ENCODE measurements at places on chromosomes 6 and 20.
A peak's percentile ranks its signal among the peaks of the same experiment; 100 is the strongest.

DNA sequence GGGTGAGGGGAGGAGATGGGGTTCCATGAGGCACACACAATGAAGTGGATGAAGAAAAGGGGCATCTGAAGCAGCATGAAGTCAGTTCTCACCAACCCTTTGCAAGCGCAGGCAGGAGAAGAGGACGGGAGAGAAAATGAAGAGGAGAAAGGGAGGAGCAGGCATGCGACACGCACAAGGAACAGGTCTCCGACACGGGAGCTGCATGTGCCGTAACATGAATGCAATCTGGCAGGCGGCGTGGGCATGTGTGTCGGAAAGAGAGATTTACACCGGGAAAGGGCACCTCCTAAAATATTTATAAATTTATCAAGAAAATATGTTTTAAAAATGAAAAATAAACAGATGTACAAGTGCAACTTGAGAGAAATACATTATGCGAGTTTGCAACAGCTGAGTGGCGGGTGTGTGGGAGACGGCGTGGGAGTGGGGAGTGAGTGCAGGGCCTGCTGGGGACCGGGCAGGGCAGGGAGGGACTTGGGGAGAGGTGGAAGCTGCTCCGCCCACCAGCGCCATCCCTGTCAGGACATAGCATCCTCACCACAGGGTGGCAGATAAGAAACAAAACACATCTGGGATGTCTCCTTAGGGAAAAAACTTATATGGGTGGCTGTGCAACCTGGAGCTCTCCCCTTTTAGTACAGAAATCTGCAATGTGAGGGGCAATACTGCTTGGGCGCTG lies 40.6 kb downstream of the GJA10 start:
- no peak for DNase-seq

DNA sequence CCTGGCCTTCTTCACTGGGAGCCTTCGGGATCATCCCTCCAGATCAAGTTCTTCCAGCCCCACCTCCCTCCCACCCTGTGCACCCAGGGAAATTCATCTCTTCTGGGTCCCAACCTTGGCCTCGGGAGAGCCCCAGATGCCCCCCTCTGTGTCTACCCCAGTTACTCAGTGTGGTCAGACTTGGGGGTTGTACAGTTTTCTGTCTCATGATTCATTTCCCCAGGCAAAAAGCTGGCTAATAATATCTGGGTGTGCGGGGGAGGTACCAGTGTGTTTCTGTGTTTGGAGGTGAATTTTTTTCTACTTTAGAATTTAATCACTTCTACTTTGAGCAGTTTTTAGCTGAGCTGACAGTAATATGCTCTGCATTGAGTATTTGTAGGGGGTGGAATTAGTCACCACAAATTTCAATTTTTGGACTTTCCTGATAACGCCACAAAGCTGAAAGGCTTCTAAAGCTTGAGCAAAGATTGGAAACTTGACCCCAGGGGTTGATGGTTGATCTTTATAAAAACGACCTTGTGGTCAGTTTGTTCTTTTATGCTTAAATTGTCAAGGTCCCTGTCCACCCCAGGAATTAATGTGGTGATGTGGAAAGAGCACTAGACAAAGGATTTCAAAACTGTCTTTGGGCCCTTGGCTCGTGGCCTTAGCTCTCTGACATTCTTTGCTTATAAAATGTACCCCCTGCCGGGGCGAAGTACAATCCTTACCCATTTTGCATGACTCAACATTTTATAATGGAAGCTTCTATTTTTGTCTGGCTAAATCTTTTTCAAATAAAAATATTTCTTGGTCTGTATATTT lies 284.7 kb upstream of the TAB2 start:
- peak; percentile 28 for DNase-seq

GRCh38 chr6:26235302-26235670 lies 129.7 kb upstream of the BTN3A2 start:
- no peak for DNase-seq

DNA sequence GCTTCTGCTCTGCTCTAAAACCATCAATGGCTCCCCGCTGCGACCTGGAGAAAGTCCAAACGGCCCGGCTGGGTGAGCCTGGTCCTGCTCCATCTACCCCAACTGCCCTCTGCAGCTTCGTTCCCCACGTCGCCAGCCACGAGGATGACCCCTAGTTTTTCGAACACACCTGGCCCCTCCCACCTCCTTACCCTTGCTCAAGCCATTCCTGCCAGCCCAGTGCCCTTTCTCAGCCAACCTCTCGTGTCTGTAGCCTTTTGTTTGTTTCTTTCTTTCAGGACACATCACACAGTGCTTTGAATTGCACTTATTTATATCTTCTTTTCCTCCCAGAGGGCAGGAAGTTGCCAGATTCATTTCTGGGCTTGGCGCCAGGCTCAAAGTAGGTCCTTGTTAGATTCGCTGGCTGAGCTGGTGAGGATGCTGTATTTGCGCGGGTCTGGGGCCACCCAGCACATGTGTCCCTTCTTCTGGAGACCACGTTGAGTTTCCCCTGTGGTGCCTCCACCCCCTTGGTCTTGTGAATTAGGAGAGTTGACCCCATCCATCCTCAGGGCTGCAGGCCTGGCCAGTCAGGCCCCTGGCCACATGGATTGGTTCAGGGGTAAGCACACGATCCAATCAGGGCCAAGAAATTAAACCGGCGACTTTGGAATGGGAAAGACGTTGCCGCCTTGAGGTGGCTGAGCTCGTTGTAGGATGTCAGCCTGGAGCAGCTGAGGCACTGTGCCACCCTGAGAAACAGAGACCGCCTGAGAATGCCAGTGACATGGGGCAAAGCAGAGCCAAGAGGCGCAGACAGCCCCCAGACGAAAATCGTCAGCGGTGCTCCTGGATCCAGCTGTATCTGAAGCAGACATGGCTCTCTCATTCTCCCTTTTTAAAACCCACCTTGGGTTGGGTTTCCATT lies 156.0 kb downstream of the CEBPB start:
- DNase-seq, result no peak

DNA sequence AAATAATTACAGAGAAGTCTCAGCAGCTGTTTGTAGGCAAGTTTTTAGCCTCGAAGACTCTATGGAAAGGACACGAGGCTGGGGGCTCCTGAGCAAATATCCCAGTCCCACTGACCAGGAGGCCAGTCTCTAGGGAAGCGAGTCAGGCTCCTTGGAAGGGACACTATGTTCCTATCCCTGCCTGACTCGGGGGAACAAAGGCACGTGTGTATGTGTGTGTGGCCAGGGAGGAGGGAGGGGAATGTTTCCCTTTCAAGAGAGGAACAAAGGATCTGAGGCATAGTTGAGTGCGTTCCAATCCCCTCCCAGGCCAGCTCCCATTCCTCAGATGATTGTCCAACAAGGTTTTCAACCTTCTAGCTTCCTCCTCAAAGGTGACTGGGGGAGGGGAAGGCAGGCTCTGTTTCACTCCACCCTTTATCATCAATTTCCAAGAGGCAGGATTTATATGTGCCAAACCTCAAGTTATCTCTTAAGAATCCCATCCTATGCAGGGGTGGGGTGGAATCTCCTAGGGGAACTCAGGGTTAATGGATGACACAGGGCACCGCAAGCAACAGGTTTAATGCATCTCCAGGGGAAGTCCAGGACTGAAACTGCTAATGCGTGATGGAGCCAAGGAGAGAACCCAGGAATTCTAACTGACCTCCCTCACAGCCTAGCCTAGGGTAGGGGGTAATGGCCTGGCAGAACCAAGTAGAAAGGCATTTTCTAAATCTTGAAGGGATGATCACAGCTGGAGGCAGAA lies 9.9 kb downstream of the BCL2L1 start:
- no peak for DNase-seq

DNA sequence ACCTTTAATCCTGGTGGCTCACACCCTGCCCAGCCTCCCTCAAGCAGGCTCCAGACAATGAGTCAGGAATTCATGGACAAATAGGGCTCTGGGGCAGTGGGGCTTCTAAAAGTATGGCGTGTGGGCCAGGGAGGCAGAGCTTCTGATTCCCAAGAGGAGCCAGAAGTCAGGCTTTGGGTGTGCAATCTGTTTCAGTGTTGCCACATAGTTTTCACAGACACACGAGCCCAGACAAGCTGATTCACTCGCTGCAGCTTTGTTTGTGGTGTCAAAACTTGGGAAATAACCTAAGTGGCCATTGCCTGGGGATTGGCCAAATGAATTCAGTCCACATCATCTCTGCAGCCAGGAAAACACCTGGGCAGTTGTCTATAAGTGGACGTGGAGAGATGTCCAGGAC lies 9.2 kb downstream of the PEDS1 start:
- DNase-seq, result no peak

- no peak for DNase-seq
Measured at GRCh38 chr6:105458551-105458950, 55.7 kb upstream of the PREP start.

DNA sequence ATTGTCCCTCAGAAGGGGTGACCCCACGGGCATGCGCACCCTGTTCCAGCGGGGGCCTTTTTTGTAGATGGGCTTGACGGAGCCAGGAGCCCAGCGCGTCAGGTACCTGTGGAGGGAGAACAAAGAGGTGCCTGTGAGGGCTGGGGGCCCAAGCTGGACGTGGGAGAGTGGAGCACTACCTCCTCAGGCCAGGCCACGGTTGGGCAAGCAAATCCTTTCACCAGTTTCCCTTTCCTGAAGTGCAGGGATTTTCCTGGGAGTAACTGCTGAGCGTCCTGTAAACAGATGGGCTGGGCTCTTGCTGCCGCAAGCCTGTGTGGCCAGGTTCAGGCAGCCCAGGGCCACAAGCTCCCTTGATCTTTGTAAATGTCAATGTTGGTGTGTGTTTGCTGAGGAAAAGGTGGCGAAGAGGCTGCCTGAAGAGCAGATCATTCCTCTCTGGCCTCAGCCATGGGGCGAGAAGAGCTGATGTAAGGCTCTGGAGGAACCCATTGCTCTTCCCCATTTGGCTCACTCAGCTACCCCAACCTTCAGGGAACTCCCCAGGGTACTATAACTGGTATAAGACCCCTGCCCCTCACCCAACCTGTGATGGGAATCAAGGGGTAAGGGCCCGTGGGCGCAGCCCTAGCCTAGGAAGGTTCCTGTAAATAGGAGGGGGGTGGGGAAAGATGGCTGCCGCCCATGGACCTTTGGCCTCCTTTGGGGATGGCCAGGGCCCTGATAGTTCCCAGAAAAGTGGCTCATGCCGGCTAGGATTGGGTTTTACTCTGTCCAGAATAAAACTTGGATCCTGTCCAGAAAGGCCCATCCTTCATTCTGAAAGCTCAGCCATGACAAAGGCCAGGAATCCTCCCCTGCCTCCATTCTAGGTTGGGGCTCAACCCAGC lies 15.5 kb downstream of the MRPS18A start:
- no peak for DNase-seq

DNA sequence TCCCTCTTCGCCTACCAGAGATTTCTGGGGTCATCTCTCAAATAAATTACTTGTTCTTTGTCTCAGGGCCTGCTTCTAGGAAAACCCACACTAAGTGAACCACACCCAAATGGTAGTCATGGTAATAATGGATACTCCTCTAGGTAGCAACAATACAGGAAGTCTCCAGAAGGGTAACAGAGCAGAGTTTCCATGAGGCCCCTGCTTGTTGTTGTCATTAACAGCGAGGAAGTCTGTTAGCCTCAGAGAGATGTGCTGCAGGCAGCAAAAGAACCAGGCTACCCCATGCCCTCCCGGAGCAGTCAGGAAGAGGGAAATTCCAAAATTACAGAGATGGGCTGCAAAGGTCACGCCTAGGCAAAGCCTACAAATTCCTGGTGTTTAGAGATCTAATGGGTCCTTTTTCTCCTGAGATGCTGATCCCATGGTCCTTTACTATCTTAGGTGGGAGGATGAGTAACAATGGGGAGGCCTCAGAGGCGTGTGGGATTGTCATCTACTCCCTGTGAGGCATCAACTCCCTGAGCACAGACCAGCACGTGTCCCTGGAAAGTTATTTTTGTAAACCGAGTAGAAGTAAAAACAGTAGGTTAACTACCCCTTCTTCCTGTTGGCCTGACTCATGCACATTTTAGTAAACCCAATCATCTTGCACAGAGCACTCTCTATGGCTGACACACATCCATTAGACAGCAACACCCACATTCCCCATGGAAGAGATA lies 10.1 kb downstream of the ISM1 start:
- DNase-seq, result peak; percentile 2

GRCh38 chr6:150632785-150633485 lies 33.2 kb downstream of the PLEKHG1 start:
- DNase-seq, result no peak

DNA sequence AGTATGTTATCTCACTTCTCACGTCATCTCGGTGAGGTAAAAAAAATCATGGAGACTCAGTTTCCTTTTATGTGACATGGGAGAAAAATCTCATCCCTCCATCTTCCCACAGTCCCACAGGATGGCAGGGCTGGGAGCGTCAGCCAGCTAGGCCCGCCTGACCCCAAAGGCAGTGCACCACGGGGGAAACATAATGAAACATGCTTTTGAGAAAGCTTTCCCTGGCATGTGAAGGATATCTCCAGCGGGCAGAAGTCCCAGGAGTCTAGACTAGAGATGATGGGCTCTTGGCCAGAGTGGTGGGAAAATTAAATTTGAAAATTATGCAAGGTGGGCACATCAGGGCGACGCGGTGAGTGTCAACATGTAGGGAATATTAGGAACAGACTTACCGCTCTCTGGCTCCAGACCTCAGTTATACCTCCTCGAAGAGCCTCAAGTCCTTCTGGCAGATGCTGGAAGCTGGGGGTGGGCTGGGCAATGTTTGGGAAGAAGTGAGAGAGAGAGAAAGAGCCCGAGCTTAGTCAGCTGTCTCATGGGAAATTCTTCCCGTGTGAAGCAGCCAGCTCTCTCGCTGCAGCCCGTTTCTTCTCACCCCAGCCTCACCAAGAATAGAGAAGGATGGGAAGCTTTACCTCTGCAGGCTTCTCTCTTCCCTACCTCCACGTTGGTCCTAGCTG lies 52.3 kb downstream of the MOCS1 start:
- DNase-seq, result no peak

GRCh38 chr6:169189182-169189581 lies 64.5 kb downstream of the THBS2 start:
- no peak for DNase-seq

DNA sequence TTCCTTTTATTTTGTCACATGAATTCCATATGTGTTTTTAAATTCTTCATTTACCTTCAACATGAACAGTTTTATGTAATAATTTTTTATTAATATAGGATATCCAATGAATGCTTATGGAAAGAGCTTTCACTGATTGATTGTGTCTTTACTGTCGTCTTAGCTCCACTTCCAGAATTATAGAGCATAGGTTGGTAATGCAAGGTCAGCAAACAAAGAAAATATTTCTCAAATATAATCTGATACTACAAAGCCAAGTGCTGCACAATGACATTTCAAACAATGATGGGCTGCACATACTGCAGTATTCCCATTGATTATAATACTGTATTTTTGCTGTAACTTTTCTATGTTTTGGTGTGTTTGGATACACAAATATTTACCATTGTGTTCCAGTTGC lies 275.7 kb upstream of the RSPO3 start:
- DNase-seq, result no peak

- DNase-seq, result no peak
Measured at GRCh38 chr6:40348591-40348990, 238.6 kb downstream of the LRFN2 start.

DNA sequence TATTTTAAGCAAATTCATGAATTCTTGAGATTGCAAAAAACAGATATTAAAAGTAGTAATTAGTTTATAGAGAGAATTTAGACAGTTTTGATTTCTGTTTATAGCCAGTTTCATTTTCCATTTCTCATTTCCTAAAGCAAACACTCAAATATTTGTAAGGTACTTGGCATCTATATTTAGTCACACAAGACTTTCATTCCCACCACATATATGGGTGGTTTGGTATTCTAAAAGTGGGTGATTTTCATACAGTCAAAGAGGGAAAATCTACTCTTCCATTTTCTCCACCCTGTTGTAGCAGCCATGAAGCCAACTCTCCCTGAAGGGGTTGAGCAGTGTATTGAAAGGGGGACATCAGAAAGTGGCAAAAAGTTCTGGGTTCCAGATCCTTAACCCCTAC lies 181.1 kb upstream of the SUPT3H start:
- DNase-seq, result no peak
